Eye (tissue), 1 donor: ENCODE measurements at places on chromosomes 7 and 10.

DNA sequence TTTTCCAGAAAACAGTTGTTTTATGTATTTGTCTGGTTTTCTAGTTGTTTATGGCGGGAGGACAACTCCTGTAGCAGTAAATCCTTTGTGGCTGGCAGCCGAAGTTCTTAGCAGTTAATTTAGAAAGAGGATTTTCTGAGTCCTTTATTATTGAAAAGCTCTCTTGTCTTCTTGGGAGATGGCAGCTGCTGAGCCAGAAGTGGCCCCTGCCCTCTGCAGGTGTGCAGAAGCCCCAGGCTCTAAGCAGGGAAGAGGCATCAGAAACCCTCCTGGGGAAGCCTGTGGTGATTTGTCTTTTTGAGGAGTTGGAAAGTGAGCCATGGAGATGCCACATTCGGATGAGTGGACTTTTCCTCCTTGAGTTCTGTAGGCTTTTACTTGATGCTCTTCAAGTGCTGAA, 106.3 kb downstream of the GLRX3 start:
- DNase-seq = no peak

GRCh38 chr10:122034149-122034756, 45.3 kb downstream of the TACC2 start:
- no peak for DNase-seq

- no peak for DNase-seq
Measured at GRCh38 chr10:89214566-89215165, 7.5 kb upstream of the CH25H start.

GRCh38 chr7:28706584-28706983, 251.5 kb downstream of the TRIL start:
- DNase-seq = no peak

DNA sequence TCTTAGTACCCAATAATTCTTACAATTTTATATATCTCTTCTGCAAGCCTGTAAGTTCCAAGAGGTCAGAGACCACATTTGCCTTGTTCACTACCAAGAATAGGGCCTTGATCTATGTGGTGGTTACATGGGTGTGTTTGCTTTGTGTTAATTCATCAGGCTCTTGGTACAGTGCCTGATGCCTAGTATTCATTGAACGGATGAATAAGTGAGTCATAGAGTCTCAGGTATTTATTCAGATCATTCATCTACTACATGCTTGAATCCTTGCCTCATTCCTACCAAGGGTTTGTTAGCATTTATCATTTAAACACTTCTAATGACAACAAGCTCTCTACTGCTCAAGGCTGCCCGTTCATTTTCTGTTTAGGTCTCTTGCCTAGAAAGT, 11.3 kb upstream of the SGPL1 start:
- no peak for DNase-seq

DNA sequence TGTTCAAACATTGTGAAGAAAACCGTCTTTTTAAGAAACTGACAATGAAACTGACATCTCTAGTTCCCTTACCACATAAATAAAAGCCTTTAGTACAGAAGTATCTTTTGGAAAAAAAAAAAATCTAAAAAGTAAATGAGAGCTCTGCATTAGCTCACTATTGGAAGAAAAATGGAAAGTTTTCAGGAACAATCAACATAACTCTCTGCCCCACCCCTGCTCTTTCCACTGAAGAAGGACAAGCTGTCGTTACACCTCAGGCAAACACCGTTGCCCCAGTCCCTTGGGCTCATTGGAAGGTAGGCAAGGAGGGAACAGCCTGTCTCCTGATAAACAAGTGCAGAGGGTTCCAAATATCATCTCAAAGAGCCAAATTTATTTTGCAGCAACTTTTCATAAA, 22.4 kb upstream of the C1QL3 start:
- no peak for DNase-seq

DNA sequence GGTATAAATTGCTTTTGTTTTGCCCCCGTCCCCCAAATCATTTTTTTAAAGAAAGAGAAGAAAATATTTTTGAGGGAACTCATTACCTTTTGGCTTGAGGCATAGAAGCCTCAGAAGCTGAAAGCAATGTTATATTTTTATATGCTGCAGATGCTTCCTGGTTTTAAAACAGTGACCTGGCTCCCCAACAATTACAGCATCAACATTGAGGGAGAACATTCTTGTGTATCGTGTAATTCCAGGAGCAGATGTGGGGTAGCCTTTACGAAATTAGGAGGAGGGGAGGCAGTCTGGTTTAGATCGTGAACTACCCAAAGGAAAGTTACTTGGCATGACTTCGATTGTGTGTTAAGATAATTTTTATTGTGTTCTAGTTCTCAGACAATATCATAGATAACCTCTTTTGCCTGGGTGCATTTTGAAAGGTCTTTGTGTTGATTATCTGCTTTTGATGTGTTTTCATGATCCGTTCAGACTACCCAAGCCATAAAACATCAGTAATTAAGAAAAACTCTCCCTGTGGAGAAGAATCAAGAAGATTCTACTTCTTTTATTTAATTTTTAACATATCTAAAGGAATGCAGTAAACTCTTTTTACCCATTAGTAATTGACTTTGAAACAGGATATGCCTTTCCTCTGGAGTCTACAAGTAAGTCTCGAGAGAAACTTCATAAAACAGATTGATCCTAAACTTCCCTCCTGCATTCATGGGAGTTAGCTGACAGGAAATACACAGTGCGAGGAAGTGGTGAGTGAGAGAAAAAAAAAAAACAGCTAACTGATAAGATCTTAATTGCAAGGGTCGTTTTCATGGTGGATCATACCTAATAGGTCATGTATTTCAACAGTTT, 141.4 kb downstream of the KIAA1217 start:
- peak; percentile 37 for DNase-seq

DNA sequence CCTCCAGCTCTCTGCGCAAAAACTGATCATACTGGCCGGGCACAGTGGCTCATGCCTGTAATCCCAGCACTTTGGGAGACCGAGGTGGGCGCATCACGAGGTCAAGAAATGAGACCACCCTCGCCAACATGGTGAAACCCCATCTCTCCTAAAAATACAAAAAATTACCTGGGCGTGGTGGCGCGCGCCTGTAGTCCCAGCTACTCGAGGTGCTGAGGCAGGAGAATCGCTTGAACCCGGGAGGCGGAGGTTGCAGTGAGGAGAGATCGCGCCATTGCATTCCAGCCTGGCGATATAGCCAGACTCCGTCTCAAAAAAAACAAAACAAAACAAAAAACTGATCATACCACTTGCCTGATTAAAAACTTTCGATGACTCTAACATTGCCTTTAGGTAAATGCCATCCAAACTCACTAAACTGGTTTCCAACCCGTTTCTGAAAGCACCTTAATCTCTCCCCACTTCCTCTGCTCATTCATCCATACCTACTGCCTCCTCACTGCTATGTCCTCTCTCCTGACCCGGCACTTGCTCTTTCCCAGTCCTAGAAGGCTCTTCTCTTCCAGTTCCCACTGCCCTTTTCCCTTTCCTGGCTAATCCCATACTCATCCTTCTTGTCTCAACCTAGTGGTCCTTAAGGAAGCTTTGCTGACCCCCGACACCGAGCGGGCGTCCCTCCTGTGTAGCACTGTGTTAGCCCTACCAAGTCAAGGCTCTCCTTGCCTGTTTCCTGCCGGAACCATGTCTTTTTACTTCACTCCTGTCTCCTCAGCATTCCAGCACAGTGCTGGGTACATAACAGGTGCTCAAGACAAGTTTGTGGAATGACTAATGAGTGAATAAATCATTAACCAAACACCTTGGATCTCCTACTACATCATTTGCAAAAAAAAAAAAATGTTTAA, 686 bp upstream of the MIOS start:
- peak; percentile 50 for DNase-seq

GRCh38 chr10:79084972-79085597, 16.3 kb downstream of the ZMIZ1 start:
- no peak for DNase-seq

- DNase-seq = no peak
Measured at GRCh38 chr7:34837316-34837715, 179.3 kb downstream of the NPSR1 start.

- peak; percentile 2 for DNase-seq
Measured at GRCh38 chr10:57262892-57263291, 901.8 kb upstream of the ZWINT start.

DNA sequence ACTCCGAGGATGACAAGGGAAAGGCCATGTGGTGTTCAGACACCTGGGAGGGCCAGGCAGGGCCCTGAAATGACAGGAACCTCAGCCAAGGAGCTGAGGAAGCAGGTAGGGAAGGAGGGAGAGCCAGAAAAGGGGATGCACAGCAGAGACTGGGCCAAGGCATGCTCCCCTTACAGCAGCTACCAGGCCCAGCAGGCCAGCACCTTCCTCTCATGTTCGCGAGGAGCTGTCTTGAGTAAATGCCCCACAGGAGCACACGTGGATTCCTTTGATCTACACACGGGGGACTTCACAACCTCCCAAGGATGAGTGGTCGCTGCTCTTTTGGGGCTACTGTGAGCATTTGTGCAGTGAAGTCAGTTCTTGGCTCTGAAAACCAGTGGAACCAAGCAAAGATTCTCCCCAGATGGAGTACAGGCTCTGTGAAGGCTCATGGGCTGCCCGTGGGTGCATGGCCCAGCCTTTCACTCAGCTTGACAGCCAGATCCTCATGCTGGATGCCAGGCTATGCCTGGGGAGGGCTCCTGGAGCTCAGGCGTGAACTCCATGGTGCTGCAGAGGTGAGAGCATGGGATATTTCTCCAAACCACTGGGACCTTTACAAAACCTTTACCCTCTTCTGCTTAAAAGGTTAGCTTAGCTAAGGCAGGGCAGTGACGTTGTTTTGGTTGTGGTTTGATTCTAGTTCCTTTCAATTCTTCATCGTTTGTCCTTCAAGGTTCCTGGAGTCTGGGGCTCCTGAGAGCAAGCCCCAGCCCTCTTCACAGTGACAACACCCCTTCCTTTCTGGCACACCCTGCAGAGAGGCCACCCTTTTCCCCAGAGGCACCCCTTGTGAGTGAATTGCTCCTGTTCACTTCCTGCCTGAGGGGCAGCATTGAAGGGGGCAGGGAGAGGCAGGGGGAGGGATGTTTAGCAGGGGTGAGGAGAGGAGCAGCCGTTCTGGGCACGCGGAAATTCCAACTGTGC, 74.2 kb upstream of the ZPBP start:
- no peak for DNase-seq

GRCh38 chr10:64726466-64726865, 1205.3 kb downstream of the REEP3 start:
- DNase-seq = no peak

DNA sequence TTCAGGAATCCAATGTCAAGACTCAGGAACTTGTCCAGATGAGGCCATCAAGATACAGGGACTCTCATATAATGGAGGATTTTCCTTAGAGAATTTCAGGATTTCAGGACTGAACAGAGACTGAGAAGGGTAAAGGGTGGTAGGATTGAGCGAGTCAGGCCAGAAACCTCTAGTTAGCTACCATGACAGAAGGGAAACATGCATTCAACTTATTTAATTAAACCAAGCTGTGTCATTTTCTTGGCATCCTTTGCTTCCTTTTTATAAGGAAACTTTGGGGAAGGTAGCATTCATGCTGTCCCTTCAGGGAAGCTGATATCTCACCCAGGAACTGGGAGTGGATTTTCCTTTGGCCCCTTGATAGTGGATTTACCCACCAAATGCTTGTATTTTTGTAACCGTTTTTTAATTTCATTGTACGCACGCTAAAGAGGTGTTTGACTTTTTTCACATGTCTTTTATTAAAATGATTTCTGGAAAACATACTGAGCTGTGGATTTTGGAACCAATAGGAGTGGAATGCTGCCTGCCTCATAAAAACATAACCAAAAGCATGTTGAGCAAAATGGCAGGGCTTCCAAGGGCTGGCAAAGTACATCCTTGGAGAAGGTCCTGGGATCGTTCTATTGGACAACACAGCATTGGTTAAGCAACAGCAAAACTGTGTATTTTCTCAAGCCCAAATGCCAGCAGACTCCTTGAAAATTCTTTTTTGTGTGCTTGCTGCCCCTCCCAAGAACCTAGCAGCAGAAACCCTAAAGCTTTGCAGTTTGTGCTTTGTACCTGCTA, 104.5 kb downstream of the CXCL12 start:
- DNase-seq = peak; percentile 48

- DNase-seq = no peak
Measured at GRCh38 chr10:116905845-116906210, 56.5 kb downstream of the ENO4 start.

- peak; percentile 80 for DNase-seq
Measured at GRCh38 chr7:111089822-111090426, 1.0 kb upstream of the LRRN3 start.

GRCh38 chr10:100519311-100520051, at the start of gene SEC31B:
TSS of gene SEC31B (minus strand) at chr10:100519861. CDS start at chr10:100516952, 2,909 bp downstream.
- DNase-seq = peak; percentile 83

- no peak for DNase-seq
Measured at GRCh38 chr7:129311429-129311828, 86.6 kb downstream of the AHCYL2 start.

- no peak for DNase-seq
Measured at GRCh38 chr10:43707770-43708169, 59.1 kb upstream of the ZNF32 start.

DNA sequence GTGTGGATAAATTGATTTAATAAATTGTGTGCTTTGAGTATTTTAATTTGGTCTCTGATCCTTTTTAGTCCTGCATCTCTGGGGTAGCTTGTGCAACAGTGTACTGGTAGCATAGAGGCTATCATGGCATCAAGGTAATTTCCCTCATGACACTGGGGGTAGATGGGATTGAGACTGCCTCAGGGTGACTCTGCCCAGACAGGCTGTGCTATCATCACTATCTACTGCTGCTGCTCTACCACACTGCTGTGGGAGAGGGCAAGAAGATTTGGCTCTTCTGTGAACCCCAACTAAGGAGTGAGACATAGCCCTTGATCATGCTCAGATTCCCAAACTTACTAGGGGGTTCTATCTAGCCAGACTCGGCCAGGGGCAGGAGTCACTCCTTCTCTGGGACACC, 43.6 kb upstream of the JAZF1 start:
- DNase-seq = no peak

GRCh38 chr10:44982496-44982895, 3.9 kb upstream of the DEPP1 start:
- DNase-seq = no peak

DNA sequence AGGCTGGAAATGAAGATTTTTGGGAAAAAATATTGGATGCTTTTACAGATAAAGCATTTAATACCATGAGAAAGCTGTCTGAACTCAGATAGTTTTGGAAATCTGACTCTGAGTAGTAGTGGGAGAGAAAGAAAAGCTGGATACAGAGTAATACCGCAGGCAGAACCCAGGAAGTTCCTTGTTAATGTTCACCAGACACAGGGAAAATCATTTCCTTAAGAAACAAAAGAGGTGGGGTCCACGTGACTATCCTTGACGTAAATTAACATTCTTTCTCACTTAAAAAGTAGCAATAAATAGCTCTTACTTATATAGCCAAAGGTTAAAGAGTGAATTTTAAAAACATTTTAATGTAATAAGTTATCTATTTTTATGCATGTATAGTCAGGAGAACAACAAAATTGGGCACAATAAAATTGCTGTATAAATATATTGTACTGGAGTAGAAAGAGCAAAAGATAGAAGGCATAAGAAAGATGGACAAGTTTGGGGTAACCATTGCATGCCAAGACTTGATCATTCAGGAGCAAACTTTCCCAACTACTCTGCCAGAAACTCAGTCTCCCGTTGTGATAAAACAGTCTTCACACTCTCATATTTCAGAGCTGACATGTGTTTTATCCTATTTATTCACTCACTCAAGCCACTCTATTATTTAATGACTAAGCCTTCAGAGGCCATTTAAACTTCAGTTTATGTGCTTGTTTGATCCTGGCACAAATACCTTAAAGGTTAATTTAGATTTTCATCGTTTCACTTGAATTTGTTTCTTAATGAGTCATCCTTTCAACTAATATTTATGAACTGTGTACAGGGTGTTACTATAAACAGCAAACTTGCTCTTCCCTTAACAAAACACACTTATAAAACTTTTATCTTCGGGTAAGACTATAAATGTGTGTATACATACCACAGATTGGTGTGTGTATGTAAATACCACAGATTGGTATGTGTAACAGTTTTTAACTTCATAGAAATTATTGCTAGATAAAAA, 143.1 kb downstream of the GNAI1 start:
- DNase-seq = peak; percentile 32
